ENCODE measurements at places on chromosomes 16 and 17. TPM values are rescaled to one million over a fixed set of nuclear protein-coding genes. Genes with fewer than 3 reads are reported as not detected.

GRCh38 chr16:85029408-85029784, 1.8 kb downstream of the KIAA0513 start:
- H3K4me1 ChIP-seq = peaks cover 8% of the 10 kb centered on the region
- no peaks in the 10 kb centered on the region for H3K27me3 ChIP-seq
- peak overlapping the region; percentile 86 for H3K27ac ChIP-seq
- H3K4me3 ChIP-seq = peak overlapping the region; percentile 37
- peak; percentile 73 for DNase-seq

AXIN2 gene
- 21.8 TPM for total RNA-seq

TBC1D3C gene
- not detected for total RNA-seq

DNA sequence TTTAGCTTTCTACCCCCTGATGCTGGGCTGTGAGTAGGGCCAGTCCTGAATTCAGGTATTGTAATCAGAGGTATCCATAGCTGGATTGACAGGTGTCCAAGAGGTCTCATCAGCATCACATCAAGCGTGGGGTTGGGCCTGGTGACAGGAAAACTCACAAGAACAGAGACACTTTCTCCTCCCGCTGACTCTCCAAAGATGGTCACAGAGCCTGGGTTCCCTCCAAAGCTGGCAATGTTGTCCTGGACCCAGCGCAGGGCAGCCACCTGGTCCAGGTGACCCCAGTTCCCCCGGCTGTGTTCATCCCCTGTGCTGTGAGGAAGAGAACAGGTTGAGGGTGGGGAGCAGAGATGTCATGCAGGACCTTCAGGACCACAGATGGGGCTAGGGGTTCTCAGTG, 11.7 kb downstream of the CES1 start:
- H3K4me3 ChIP-seq = no peak overlapping the region
- no peak overlapping the region for H3K27ac ChIP-seq
- no peaks in the 10 kb centered on the region for H3K36me3 ChIP-seq

C17orf67 gene
- total RNA-seq = 9.4 TPM

DNA sequence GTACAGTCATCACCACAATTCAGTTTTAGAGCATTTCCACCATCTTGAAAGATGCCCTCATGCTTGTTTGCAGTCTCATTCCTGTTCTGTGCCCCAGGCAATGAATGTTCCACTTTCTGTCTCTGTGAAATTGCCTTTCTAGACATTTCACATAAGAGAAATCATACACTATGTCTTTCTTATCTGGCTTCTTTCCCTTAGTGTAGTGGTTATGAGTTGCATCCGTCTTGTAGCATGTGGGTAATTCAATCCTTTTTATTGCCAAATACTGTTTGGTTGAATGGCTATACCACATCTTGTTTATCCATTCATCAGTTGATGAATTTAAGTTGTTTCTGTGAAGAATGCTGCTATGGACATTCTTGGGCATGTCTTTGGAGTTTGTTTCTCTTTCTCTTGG, 132.5 kb upstream of the PLCG2 start:
- no peak for DNase-seq
- no peak overlapping the region for H3K27ac ChIP-seq
- no peaks in the 10 kb centered on the region for H3K4me1 ChIP-seq
- no peaks in the 10 kb centered on the region for H3K27me3 ChIP-seq

GRCh38 chr17:14427900-14428647, 127.2 kb downstream of the HS3ST3B1 start:
- H3K4me3 ChIP-seq = no peak overlapping the region
- H3K36me3 ChIP-seq = no peaks in the 10 kb centered on the region
- no peak for DNase-seq
- H3K27me3 ChIP-seq = no peaks in the 10 kb centered on the region

- no peak overlapping the region for H3K4me3 ChIP-seq
- DNase-seq = no peak
- H3K27me3 ChIP-seq = no peaks in the 10 kb centered on the region
- H3K36me3 ChIP-seq = no peaks in the 10 kb centered on the region
- no peaks in the 10 kb centered on the region for H3K4me1 ChIP-seq
These were observed 547.6 kb downstream of the WWOX start for GRCh38 chr16:78647019-78647418.

BFAR gene
- total RNA-seq = 59.1 TPM

GRCh38 chr17:42274253-42274542, 2.0 kb downstream of the STAT5B start:
- peak overlapping the region; percentile 96 for H3K27ac ChIP-seq
- no peak overlapping the region for H3K4me3 ChIP-seq
- H3K27me3 ChIP-seq = no peaks in the 10 kb centered on the region
- DNase-seq = no peak
- no peaks in the 10 kb centered on the region for H3K36me3 ChIP-seq
- H3K4me1 ChIP-seq = no peaks in the 10 kb centered on the region

GRCh38 chr17:68288804-68289203, 2.1 kb downstream of the SLC16A6 start:
- no peaks in the 10 kb centered on the region for H3K36me3 ChIP-seq
- H3K4me1 ChIP-seq = peaks cover 16% of the 10 kb centered on the region
- H3K4me3 ChIP-seq = no peak overlapping the region
- no peak overlapping the region for H3K27ac ChIP-seq

LYRM9 gene
- total RNA-seq = 22.0 TPM

SKAP1 gene
- total RNA-seq = not detected
